ENCODE measurements at places on chromosomes 5 and 9. TPM values are rescaled to one million over a fixed set of nuclear protein-coding genes. Genes with fewer than 3 reads are reported as not detected.

GRCh38 chr5:84863020-84863419 lies 478.3 kb upstream of the EDIL3 start:
- DNase-seq: no peak
- no peaks in the 10 kb centered on the region for H3K27me3 ChIP-seq
- no peaks in the 10 kb centered on the region for H3K4me1 ChIP-seq
- no peak overlapping the region for H3K27ac ChIP-seq

DNA sequence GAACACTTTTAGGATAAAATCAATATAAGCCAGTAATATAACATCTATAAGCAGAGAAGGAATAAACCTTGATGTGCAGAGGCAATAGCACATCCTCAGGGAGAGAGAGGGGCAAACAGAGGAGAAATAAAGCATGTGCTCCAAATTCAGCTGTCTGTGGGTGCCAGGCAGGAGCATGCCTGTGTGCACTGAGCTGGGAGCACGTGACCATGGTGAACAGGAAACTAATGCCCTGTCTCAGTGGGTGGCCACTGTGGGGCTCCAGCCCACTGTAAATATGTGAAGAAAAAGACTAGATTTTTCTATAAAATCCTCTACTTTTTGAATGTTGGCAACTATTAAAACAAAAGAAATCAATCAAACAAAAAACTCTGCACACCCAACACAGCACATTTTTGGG lies 55.3 kb downstream of the FYB1 start:
- H3K27ac ChIP-seq: peak overlapping the region; percentile 78
- H3K27me3 ChIP-seq: no peaks in the 10 kb centered on the region
- DNase-seq: peak; percentile 48
- H3K36me3 ChIP-seq: peaks cover 46% of the 10 kb centered on the region

- peak overlapping the region; percentile 82 for H3K27ac ChIP-seq
- peaks cover 64% of the 10 kb centered on the region for H3K4me1 ChIP-seq
- no peaks in the 10 kb centered on the region for H3K27me3 ChIP-seq
- H3K4me3 ChIP-seq: peak overlapping the region; percentile 83
Measured at GRCh38 chr5:151221574-151221973, 2.3 kb downstream of the CCDC69 start.

DNA sequence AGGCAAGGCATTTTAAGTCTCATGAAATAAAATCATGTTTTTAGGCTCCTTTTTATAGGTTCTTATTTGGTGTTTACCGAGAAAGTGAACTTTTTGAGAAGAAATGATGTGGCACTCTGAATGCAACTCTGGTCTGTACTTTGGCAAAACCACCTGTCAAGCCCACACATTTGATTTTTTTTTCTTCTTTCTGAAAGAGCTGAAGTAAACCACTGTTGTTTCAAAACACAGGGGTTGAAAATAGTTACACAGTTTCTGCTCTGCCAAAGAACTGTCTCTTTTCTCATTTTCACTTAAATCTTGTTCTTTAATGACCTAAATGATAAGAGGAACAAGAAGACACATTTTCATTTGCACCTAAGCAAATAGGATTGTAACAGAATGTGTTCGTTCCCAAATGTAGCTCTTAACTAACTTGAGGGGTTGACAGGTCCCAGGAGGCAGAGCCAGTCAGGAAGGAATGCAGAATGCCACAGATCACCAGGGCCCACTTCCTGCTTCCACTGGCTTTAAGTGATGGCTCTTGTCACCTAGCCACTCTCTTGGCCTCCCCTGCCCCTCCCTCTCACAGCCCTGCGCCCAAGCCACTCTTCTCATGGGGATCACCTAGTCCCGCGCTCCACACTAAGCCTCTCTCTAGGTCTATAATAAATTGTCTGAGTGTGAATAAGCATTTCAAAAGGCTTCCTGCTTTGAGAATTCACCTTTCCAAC lies 47.3 kb downstream of the MED27 start:
- no peak overlapping the region for H3K27ac ChIP-seq
- no peaks in the 10 kb centered on the region for H3K27me3 ChIP-seq
- no peak overlapping the region for H3K4me3 ChIP-seq
- no peak for DNase-seq
- H3K36me3 ChIP-seq: no peaks in the 10 kb centered on the region

- H3K4me3 ChIP-seq: peak overlapping the region; percentile 92
- peaks cover 46% of the 10 kb centered on the region for H3K4me1 ChIP-seq
- H3K36me3 ChIP-seq: peaks cover 23% of the 10 kb centered on the region
- no peaks in the 10 kb centered on the region for H3K27me3 ChIP-seq
- DNase-seq: no peak
Measured at GRCh38 chr9:121368745-121369144, 1.3 kb downstream of the STOM start.

GRCh38 chr9:126407114-126407870 lies 80.7 kb downstream of the MVB12B start:
- H3K4me3 ChIP-seq: no peak overlapping the region
- peaks cover 11% of the 10 kb centered on the region for H3K36me3 ChIP-seq
- no peak for DNase-seq
- no peak overlapping the region for H3K27ac ChIP-seq
- H3K4me1 ChIP-seq: peaks cover 49% of the 10 kb centered on the region
- no peaks in the 10 kb centered on the region for H3K27me3 ChIP-seq

- H3K4me3 ChIP-seq: no peak overlapping the region
- no peak for DNase-seq
- no peaks in the 10 kb centered on the region for H3K27me3 ChIP-seq
- peak overlapping the region; percentile 2 for H3K27ac ChIP-seq
- H3K4me1 ChIP-seq: peaks cover 7% of the 10 kb centered on the region
Measured at GRCh38 chr5:126464016-126464415, 40.8 kb downstream of the GRAMD2B start.

- no peaks in the 10 kb centered on the region for H3K27me3 ChIP-seq
- H3K4me1 ChIP-seq: peaks cover 55% of the 10 kb centered on the region
- peaks cover 49% of the 10 kb centered on the region for H3K36me3 ChIP-seq
Measured at GRCh38 chr9:112315331-112316257, 17.8 kb downstream of the PTBP3 start.

- H3K4me3 ChIP-seq: no peak overlapping the region
- DNase-seq: no peak
- no peaks in the 10 kb centered on the region for H3K4me1 ChIP-seq
- H3K27me3 ChIP-seq: peaks cover 7% of the 10 kb centered on the region
- H3K36me3 ChIP-seq: no peaks in the 10 kb centered on the region
Measured at GRCh38 chr5:111830333-111830732, 73.3 kb upstream of the NREP start.

- H3K27me3 ChIP-seq: peaks cover 25% of the 10 kb centered on the region
- no peak overlapping the region for H3K27ac ChIP-seq
- DNase-seq: no peak
- H3K4me3 ChIP-seq: no peak overlapping the region
- no peaks in the 10 kb centered on the region for H3K4me1 ChIP-seq
Measured at GRCh38 chr9:69660304-69660703, 11.9 kb downstream of the APBA1 start.

GRCh38 chr5:57953792-57954191 lies 471.2 kb upstream of the ACTBL2 start:
- peaks cover 4% of the 10 kb centered on the region for H3K27me3 ChIP-seq
- no peak overlapping the region for H3K27ac ChIP-seq
- H3K36me3 ChIP-seq: no peaks in the 10 kb centered on the region
- DNase-seq: no peak
- H3K4me1 ChIP-seq: no peaks in the 10 kb centered on the region

DNA sequence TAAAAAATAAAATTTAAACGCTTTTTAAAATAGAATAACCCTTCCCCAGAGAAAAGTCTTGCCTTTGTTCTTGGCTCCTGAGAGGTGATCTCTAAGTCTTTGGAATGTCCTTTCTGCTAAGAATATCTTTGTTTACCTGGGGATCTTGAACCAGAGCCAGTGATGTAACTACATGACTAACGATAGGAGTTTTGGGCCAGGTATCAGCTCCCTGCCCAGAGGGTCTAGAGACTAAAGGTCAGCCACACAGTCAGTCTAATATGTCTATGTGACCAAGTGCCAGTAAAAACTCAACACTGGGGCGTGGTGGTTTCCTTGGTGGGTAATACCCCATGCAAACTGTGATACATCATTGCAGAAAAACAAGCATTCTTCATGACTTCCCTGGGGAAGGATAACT lies 1351.9 kb upstream of the C9orf72 start:
- no peaks in the 10 kb centered on the region for H3K4me1 ChIP-seq
- no peak overlapping the region for H3K27ac ChIP-seq
- no peaks in the 10 kb centered on the region for H3K36me3 ChIP-seq
- no peak overlapping the region for H3K4me3 ChIP-seq
- DNase-seq: no peak

DNA sequence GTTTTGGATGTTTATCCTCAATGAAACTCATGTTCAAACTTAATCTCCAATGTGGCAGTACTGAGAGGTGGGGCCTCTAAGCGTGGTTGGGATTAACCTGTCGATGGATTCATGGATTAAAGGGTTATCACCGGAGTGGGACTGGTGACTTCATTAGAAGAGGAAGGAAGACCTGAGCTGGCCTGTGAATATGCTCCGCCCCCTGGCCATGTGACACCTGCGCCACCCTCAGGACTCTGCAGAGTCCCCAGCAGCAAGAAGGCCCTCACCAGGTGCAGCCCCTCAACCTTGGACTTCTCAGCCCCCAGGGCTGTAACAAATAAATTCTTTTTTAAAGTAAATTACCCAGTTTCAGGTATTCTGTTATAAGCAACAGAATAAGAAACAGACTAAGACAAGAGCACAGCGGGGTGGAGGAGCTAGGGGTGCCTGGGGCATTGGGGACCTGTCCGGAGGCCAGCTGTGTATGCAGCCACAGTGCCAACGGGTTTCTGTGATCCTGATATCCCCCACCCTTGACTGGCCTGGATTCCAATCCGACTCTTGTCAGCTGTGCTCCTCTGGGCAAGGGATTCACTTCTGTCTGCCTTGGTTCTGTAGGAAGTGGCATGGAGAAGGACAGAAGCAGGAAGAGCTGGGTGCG lies 3.2 kb upstream of the MAPK9 start:
- no peaks in the 10 kb centered on the region for H3K27me3 ChIP-seq
- no peak for DNase-seq
- no peak overlapping the region for H3K4me3 ChIP-seq
- H3K4me1 ChIP-seq: peaks cover 30% of the 10 kb centered on the region

DNA sequence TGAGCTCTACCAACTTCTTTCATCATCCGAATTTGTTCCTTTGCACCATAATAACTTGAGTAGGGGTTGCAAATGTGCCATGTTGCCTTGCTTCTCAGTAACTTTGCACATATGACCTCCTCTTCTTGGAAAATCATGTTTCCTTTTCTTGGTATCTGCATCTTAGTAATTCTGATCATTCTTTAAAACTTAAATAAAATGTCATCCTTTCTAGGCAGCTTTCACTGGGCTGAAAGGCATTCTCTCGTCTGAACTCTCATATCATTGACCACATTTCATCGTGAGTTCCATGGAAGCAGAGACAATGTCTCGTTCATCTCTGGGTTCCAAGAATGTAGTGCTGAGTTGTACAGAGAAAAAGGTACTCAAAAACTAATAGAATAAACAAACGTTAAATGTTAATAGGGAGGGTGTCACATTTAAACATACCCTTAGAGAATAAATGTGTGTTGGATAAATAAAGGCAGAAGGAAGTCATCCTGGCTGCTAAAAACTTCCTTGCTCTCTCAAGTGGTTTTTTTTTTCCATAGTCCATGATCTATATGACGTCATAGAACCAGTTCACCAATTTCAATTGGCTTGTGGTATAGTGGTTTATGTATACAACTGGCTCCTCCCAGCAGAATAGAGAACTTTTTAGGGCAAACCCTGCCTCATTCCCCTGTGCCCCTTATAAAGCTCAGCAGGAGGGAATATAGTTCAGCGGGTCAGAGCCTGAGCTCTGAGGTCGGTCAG lies 218.1 kb upstream of the TRIM32 start:
- no peak for DNase-seq
- H3K27ac ChIP-seq: no peak overlapping the region
- no peak overlapping the region for H3K4me3 ChIP-seq
- H3K27me3 ChIP-seq: no peaks in the 10 kb centered on the region
- peaks cover 4% of the 10 kb centered on the region for H3K4me1 ChIP-seq

DNA sequence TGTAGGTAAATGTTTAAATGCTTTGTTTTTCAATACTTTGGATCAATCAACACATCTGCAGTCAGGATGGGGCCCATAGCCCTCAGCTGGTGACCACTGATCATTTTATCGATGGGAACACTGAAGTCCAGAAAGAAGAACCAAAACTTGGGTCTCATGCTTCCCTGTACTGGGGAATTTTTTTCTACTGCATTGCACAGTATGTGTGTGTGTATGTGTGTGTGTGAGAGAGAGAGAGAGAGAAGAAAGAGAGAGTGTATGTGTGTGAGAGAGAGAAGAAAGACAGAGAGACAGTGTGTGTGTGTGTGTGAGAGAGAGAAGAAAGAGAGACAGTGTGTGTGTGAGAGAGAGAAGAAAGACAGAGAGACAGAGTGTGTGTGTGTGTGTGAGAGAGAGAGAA lies 202.9 kb upstream of the MSX2 start:
- H3K27me3 ChIP-seq: no peaks in the 10 kb centered on the region
- no peaks in the 10 kb centered on the region for H3K36me3 ChIP-seq
- no peak overlapping the region for H3K4me3 ChIP-seq
- no peak overlapping the region for H3K27ac ChIP-seq
- no peak for DNase-seq

DNA sequence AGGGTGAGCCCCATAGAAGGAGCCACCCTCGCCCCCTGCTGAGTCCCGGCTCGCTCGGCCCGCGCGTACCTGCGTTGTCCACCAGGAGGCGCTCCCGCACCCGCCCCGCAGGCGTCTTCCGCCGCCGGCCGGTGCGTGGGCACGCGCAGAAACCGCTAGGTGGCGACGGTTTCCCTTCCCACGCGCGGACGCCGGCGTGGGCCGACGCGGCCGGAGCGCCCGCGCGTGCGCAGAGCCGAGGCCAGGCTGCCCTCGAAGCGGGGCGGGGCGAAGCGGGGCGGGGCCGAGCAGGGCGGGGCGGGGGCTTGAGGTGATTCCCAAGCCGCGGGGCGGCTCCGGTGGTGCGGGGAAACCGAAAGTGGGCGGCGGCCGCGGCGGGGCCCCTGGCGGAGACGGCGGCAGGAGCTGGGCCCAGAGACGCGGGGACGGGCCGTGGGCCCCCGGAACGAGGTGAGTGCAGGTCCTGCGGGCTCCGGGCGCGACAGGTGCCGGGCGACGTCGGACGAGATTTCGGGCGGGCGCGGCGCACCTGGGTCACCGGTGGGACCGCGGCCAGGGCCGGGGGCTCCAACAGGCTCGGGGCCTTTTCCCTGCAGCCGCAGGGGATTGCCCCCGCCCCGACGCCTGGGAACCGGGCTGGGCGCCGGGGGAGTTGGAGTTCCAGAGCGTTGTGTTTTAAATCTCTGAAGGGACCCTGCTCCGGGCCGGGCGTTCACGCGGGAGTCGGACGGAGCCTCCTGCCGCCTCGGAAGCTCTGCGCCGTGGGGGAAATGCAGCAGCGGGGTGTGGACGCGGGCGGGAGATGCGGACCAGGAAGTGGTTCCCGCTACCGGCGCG lies at the start of gene TDRD7:
Gene TDRD7 (plus strand): TSS at position 308 of the 837 bp plus-strand sequence. CDS start 16,370 bp downstream, outside the sequence.
- H3K36me3 ChIP-seq: peaks cover 2% of the 10 kb centered on the region
- H3K27me3 ChIP-seq: peaks cover 21% of the 10 kb centered on the region
- H3K27ac ChIP-seq: peak within 1 kb of the TSS; percentile 80
- peak within 1 kb of the TSS; percentile 88 for H3K4me3 ChIP-seq

GRCh38 chr9:33297432-33297831 lies 7.1 kb downstream of the NFX1 start:
- no peak for DNase-seq
- no peaks in the 10 kb centered on the region for H3K27me3 ChIP-seq
- H3K36me3 ChIP-seq: peaks cover 36% of the 10 kb centered on the region

The AJM1 gene
- total RNA-seq: 6.7 TPM

The PCDHB8 gene
- not detected for total RNA-seq

The NUTM2G gene
- total RNA-seq: not detected

The PALM2AKAP2 gene
- total RNA-seq: not detected
